ENCODE measurements at places on chromosomes 2 and 18.

DNA sequence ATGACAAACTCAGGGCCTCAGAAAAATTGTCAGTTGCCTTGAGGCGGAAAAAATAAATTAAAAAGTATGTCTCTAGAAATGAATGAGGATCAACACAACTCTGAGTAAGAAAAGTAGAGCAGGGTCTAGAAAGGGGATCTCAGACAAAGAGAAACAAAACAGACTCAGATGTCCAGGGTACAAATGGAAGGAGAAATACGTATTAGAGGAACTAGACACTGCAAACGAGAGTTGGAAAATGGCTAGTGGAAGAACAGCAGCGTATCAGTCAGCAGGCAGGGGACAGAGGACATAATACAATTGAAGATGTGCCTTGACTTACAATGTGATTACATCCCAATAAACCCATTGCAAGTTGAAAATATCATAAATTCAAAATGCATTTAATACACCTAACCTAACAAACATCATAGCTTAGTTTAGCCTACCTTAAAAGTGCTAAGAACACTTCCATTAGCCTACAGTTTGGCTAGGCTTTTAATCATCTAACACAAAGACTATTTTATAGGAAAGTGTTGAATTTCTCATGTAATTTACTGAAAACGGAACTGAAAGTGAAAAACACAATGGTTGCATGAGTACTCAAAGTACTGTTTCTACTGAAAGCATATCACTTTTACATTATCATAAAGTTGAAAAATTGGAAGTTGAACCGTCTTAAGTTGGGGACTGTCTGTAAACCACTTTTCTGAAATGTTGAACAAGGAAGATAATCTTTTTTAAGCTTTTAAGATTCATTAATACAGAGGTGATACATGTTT is 182.8 kb downstream of the NBAS start:
- DNase-seq: no peak

DNA sequence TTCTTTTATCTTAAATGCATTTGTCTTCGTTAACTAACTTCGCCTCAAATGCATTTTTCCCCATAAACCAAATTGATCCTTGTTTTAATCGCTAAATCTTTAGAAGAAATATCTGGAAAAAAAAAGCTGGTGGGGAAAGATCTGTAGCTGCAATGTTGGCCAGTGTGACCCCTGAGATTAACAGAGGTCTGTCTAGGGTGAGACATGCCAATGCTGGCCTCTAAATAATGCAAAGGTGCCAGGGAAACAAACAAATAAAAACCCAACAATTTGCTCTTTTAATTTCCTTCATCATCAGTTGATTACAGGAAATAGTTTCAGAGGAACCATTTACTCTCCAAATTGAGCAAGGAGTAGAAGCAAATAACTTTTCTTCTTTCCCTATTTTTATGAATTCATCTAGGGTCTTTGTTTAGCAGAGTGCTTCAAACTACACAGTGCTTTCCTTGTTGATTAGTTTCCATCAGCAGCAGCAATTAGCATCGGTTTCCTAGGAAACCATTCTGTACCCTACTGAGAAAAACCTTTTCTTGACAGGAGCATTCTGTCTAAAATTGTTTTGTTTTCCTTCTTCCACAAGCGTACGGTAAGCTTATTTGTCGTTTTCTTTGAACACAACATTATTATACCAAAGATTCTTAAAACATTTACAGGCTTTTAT is 100.5 kb upstream of the UNC80 start:
- no peak for DNase-seq

- no peak for DNase-seq
Observed at GRCh38 chr18:48705531-48705930, 166.7 kb downstream of the CTIF start.

DNA sequence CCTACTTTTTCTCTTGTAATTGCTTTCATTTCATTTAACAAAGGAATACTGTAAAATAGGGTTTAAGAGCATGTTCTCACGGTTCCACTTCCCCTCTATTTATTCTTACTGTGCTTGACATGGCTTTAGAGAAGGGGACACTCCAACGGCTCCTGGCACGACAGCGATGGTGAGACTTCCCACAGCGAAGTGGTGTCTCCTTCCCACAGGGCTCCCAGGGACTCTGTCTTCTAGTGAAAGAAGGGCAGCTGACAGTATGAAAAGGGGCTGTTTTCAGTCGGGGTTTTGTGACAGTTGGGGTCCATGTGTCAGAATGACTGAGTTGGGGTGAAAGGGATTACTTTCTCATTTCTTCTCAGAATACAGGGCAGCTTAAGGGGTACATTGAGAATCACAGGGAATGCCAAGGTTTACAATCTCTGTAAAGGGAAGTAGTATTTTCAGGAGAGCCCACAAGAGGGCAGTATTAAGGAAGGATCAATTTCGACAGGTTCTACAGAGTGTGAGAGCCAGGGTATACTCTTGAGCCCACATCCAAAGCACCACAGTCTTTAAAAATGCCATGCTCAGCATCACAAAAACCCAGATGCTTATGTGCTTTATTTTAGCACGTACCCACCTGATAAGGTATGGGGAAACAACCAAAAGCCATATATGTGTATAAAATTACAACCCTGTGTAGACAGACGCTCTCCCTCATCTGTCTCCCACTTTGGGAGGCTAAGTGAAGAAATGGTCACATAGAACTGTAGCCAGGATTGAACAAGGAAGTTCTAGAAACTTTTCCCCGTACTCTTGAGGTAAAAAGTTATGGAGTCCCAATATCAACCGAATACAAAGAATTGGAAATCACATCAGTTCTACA is 31.3 kb upstream of the RAPGEF4 start:
- DNase-seq: no peak

GRCh38 chr2:10599089-10599488 is 90.7 kb downstream of the NOL10 start:
- no peak for DNase-seq

DNA sequence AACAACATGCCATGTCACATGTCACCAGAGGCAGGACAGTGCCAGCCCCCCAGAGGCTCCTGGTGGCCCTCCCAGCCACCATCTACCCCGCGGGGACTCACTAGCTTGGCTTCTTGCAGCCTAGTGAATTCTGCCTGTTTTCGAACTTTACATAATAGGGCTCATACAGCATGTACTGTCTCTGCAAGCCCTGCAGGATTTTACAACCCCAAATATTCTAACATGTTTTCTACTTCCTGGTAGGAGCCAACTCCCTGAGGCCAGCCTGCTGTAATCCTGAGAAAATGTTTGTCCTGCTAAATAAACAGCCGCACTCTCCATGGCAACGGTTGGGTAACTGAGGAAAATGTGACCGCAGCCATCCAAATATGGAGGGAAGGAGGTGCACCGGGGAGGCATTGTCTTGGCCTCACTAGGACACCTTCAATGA is 2.7 kb downstream of the PER2 start:
- DNase-seq: no peak

GRCh38 chr2:232519581-232520438 is at the start of gene PRSS56:
Gene PRSS56, plus strand, starts transcription at chr2:232520388. Its CDS starts 211 bp downstream, at chr2:232520599.
- no peak for DNase-seq

Measured in T-cell (primary cell).